ENCODE measurements at places on chromosomes 13 and 19.
A peak's percentile ranks its signal among the peaks of the same experiment; 100 is the strongest.

DNA sequence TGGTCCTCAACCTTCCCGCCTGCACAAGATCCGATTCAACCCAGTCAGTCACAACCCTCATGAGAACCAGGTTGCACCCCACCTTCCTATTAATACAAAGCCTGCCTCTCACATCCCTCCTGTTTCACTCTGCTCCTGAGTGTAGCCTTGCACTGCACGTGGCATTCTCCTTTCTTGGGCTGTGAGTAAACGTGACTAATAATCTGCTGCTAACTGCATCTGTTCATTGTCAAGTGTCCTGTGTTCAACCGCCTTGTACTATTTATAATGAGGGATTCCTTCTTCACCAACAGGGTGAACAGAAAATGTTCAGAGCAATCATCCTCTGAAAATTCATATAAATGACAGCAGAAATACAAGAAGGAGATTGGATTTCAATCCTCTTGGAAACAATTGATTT is 1608.2 kb downstream of the SLITRK5 start:
- DNase-seq, result peak; percentile 58

- no peak for DNase-seq
These were observed 3.9 kb downstream of the ZNF266 start for GRCh38 chr19:9431475-9431874.

DNA sequence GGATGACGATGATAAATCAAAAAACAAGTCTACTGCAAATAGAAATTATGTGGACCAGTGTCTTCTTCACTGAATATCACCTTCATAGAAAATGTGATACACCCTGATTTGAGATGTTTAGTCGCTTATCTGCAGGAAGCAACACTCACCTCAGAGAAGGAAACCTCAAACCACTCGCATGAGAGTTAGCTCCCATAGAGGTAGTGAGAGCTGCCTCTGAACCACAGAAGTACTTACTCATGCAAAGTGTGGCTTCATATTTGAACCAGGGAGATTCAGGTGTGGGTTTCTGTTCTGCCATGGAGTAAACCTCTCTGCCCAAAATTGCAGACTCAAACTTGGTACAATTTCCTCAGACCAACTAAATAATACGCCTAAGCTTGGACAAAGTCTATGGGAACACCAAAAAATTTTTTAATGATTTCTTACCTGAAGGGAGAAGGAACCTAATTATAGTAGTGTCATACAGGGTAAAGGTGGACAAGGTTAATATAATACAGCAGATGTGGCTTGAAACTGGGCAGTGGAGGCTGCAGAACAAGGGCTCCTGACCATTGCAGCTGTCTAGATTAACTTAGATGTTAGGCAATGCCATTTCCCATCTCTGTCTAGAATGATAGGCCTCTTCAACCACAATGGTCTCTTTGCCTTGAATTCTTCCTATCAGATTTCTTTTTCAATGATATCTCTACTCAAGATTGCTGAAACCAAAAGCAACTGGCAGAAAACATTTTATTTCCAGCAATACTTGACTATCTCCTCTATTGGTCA is 29.6 kb upstream of the RCBTB2 start:
- DNase-seq, result no peak

- no peak for DNase-seq
These were observed 183.2 kb downstream of the GPC6 start for GRCh38 chr13:93409816-93410215.

DNA sequence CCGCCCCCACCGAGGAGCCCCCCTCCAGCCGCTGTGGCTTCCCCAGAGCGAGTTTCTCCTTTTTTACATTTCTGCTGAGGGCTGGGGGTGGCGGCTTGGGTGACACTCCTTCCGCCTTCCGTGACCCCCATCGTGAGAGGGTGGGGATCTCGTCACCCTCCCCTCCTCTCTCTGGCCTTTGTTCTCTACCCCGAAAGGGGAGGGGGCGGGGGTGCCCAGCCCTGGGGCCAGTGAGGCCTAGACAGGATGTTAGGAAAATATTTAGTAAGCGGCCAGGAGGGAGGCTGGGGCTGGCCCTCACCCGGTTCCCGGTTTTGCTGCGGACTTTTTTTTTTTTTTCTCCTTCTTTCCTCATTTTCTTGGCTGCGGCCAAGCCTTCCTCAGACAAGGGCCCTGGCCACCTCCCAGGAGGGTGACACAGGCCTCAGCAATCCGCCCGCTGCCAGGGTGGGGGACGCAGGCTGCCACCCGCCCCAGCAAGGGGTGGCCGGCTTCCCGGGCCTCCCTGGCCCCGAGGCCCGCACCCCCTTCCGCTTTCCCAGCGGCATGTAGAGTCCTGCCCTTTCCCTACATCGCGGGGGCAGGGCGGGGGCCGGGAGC is 3.9 kb downstream of the MIDN start:
- DNase-seq, result peak; percentile 93

- no peak for DNase-seq
These were observed 24.2 kb downstream of the PCDH20 start for GRCh38 chr13:61391426-61391825.

DNA sequence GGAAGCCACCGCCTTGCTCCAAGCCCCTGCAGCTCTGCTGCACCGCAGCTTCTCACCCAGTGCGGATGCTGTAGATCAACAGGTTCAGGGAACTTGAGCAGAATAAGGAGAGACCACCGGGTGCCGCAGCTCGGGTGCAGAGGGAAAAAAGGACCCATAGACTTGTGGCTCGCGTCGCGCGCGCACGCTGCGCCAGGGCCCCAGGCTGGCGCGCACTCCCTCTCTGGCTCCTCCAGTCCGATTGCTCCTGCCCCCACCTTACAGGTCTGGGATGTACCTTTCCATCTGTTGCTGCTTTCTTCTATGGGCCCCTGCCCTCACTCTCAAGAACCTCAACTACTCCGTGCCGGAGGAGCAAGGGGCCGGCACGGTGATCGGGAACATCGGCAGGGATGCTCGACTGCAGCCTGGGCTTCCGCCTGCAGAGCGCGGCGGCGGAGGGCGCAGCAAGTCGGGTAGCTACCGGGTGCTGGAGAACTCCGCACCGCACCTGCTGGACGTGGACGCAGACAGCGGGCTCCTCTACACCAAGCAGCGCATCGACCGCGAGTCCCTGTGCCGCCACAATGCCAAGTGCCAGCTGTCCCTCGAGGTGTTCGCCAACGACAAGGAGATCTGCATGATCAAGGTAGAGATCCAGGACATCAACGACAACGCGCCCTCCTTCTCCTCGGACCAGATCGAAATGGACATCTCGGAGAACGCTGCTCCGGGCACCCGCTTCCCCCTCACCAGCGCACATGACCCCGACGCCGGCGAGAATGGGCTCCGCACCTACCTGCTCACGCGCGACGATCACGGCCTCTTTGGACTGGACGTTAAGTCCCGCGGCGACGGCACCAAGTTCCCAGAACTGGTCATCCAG is 964 bp downstream of the PCDH17 start:
- DNase-seq, result no peak

- DNase-seq, result no peak
These were observed 61.0 kb downstream of the NHLRC3 start for GRCh38 chr13:39099231-39099630.

- DNase-seq, result no peak
These were observed 12.4 kb upstream of the VWA8 start for GRCh38 chr13:41973247-41973741.

DNA sequence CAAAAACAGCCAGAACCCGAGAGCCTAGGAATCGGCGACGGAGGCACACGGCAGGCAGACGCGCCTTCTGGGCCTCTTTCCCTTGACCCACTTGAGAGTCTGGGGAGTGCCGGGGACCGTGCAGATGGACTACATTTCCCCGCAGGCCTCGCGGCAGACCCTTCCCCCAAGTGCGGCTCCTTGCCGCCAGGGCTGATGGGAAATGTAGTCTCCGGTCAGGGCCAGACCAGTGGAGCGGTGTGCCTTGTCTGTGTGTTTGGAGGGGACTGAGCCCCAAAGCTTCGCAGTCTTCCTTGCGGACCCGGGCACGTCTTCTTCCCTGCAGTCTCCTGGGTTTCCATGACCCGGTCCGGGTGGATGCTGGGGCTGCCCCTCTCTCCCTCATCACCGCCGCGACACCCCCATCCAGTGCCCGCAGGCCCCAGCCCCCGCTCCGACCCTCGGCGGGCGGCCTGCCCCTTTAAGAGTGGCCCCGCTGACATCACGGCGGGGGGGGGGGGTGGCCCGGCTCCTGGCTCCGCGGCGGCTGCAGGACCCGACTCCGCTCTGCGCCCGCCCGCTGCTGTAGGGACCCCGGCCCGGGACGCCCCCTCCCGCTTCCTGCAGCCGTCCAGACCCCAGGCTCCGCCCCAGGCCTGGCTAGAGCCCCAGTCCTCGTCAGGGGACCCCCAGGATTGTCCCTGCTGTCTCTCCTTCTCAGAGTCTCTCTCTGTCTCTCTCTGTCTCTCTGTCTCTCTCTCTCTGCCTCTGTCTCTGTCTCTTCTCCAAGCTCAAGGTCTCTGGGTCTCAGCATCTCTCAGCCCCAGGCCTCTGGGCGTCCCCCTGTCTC is 758 bp upstream of the CACNG7 start:
- peak; percentile 40 for DNase-seq

GRCh38 chr13:48858122-48858902 is 117.4 kb upstream of the FNDC3A start:
- DNase-seq, result no peak

GRCh38 chr13:111904166-111904565 is 162.8 kb upstream of the SOX1 start:
- no peak for DNase-seq

GRCh38 chr19:17721821-17722220 is 2.5 kb downstream of the MAP1S start:
- DNase-seq, result peak; percentile 61

GRCh38 chr13:66128692-66129269 is 1101.4 kb downstream of the PCDH9 start:
- no peak for DNase-seq

GRCh38 chr19:16134510-16134909 is 9.0 kb upstream of the HSH2D start:
- DNase-seq, result no peak

DNA sequence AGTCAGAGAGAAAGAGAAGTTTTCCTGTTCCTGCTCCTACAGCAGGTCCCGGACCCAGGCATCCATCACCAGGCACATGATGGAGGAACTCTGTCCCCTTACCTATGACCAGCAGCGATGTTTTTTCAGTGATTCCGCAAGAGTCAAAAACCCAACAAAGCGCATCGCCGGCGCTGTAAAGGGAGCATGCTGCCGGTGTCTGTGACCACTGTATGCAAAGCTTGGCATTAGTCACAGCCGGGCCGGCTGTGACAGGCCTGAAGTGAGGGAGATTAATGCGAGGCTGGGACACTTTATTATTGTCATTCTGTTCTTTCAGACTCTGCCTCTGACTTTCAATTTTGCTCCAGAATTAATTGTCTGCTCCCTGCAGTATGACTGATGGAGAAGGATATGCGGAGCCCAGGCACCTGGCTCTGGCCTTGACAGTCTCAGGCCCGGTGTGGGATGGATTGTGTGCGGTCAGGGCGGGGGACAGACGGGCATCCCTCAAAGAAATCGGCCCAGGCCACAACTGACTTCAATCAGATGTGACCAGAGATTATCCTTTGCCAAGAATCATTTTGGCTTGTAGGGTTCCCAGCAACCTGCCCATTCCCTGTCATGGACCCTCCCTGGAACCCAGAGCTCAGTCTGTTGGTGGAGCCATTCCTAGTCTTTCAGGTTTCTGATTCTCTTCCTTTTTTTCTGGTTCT is 462.0 kb upstream of the ZNF507 start:
- no peak for DNase-seq

DNA sequence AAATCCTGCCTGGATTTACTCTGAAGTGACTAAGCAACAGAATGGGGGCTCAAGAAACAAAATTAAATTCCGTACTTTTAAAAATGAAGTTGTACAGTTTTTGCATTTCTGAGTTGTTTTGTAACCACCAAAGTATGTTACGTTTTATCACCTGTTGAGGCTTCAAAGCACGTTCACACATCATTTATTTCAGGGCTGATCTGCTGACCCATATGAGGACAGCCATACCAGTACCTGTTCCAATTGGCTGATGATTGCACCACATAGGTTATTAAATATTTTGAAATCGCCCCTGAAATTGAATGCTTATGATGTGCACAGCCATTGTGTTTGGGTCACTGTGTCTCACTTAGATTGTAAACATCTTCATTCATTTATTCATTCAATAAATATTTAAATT is 72.0 kb upstream of the FLT1 start:
- no peak for DNase-seq

GRCh38 chr13:94112227-94112626 is 367.3 kb downstream of the DCT start:
- peak; percentile 95 for DNase-seq

All from HCEC 1CT (cell line).